ENCODE measurements at places on chromosomes 2 and 18. TPM values are rescaled to one million over a fixed set of nuclear protein-coding genes. Genes with fewer than 3 reads are reported as not detected.

CDH19 gene
- polyA plus RNA-seq = not detected

ASPRV1 gene
- polyA plus RNA-seq = 0.66 TPM

DNA sequence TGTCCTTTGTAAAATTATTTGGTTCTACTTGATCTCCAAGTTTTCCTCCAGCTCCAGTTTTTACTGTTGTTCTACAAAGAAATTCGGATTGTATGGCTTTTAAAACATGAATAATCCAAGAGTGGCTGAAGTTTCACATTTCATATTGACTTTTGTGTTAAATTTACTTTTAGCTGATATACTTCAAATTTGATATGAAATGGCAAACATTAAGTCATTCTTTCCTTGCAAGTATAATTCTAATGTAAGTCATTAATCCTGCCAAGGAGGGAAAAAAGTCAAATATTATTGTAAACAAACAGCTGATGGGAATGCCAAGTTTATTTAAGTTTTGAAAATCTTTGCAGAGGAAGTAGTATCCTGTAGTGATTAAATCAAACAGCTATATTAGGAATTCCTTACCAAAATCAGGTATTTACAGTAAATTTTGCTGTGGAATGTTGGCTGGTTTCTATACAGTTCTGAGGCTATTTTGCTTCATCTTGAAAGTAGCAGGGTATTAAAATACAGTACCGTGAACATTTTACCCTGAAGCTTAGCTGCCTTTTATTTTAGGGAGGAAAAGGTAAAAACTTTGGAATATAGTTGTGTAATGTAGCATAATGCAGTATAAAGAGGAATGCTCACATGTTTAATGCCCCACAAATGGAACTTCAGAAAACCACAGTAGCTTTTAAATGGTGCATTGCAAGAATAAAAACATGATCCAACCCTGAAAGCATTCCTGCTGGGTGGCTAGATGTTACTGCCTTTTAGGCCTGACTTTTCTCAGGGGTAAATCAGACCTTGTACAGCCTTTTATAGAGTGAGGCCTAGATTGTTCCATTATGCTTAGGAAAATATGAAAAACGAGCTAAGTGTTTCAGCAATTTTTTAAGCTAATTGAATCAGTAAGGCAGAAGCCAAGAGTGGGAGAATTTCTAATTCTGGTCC lies 62.7 kb upstream of the NT5C1B start:
- no peaks in the 10 kb centered on the region for H3K36me3 ChIP-seq
- H3K4me3 ChIP-seq = no peak overlapping the region
- no peak for DNase-seq
- H3K27ac ChIP-seq = peak overlapping the region; percentile 47

OTOF gene
- polyA plus RNA-seq = 0.33 TPM

- no peaks in the 10 kb centered on the region for H3K27me3 ChIP-seq
- peak; percentile 82 for DNase-seq
- H3K27ac ChIP-seq = no peak overlapping the region
- H3K4me3 ChIP-seq = no peak overlapping the region
- no peaks in the 10 kb centered on the region for H3K4me1 ChIP-seq
These were observed 131.5 kb downstream of the ATP9B start for GRCh38 chr18:79200546-79201268.

DNA sequence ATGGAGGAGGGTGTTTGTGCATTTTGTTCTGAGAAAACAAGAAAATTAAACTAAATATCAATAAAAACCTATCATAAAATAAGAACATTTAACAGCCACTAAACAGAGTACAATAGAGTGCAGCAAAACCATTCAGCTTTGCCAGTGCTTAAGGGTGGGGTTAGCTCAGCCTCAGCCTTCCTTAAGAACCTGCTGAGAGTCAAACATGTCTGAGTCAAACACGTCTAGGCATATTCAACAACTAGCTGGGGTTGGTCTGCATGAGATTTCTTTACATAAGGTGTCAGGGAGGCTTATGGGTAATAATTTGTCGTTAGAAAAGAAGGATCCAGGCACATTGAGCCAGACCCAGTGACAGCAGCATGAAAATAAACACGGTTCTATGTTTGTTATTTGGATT lies 298.2 kb downstream of the SP3 start:
- no peaks in the 10 kb centered on the region for H3K36me3 ChIP-seq
- DNase-seq = peak; percentile 15
- no peak overlapping the region for H3K4me3 ChIP-seq
- no peak overlapping the region for H3K27ac ChIP-seq

- no peaks in the 10 kb centered on the region for H3K4me1 ChIP-seq
- H3K4me3 ChIP-seq = no peak overlapping the region
- H3K27me3 ChIP-seq = no peaks in the 10 kb centered on the region
- H3K36me3 ChIP-seq = no peaks in the 10 kb centered on the region
- H3K27ac ChIP-seq = no peak overlapping the region
These were observed 22.5 kb upstream of the LRP2 start for GRCh38 chr2:169384816-169385215.

GRCh38 chr18:13440277-13441248 lies 222.0 kb downstream of the LDLRAD4 start:
- no peak overlapping the region for H3K27ac ChIP-seq
- H3K4me3 ChIP-seq = no peak overlapping the region
- no peak for DNase-seq

- no peak overlapping the region for H3K4me3 ChIP-seq
- no peak overlapping the region for H3K27ac ChIP-seq
- no peak for DNase-seq
These were observed 89.4 kb downstream of the GALR1 start for GRCh38 chr18:77339093-77339492.

DNA sequence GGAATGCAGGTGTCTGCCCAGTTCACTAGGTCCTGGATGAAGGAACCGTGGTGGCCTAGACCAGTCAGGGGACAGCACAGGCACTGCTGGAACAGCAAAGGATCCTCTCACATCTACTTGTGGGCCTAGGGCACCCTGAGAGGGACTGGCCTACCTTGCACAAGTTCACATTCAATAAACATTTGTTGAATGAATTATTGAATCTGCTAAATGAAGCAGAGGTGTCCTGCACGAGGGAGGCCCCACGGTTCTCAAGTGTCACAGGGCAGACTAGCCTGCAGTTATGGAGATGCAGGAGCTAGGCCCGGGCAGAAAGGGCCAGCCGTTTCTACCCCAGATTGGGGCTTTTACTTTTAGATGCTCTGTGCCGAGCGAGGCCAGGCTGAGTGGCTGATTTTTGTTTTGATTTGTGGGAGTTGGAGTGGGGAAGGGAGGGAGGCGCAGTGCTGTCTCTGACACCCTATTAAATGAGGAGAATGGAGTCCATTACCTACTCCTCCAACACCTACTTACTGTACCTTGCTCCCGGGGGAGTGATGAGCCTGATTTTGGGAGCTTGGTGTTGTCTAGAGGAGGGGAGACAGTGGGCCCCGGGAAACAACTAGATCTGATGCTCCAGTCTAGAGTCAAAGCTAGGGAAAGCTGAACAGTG lies 18.4 kb downstream of the SH2D6 start:
- H3K27me3 ChIP-seq = no peaks in the 10 kb centered on the region
- peak overlapping the region; percentile 99 for H3K27ac ChIP-seq
- DNase-seq = no peak
- H3K36me3 ChIP-seq = no peaks in the 10 kb centered on the region

DNA sequence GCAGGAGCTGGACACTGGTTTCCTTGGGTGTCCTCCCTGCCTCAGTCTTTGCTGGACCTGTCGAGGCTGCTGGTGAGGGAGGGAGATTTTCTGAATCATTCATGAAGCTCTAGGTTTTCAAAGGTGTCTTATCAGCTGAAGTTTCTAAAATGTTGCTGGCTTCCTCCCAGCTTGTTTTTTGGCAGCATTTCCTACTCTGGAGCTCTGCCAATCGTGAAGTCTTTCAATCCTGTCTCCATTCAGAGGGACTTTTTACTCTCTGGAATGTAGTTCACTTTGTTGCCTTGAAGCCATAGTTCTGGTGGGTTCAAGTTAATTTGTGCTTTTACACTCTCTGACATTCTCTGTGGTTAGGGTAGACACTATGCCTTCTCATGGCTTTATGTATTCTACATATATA lies 23.9 kb downstream of the SNTG2 start:
- H3K27me3 ChIP-seq = peaks cover 2% of the 10 kb centered on the region
- no peak overlapping the region for H3K27ac ChIP-seq
- DNase-seq = no peak
- no peaks in the 10 kb centered on the region for H3K36me3 ChIP-seq

DNA sequence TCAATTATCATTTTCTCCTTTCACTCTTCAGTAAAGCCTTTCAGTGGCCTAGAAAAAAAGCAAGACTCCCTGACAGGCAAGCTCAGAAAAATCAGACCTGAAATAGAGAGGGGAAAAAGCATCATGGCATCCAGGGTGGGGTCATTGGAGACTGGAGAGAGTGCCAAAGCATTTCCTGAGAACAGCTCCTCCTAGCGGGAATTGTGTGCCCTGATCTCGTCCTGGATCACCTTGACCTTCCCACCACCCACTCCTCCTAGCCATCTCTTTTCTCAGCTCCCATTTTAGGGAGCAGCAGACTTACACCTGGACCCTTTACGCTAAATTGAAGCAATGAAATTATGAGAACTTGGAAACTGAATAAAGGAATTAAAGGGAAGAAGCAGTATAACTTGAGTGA lies 176.6 kb downstream of the VWC2L start:
- H3K36me3 ChIP-seq = no peaks in the 10 kb centered on the region
- DNase-seq = peak; percentile 8
- H3K4me1 ChIP-seq = no peaks in the 10 kb centered on the region
- no peak overlapping the region for H3K27ac ChIP-seq

GRCh38 chr18:37383036-37383785 lies 182.4 kb downstream of the CELF4 start:
- no peaks in the 10 kb centered on the region for H3K4me1 ChIP-seq
- no peaks in the 10 kb centered on the region for H3K36me3 ChIP-seq
- H3K4me3 ChIP-seq = no peak overlapping the region

- no peaks in the 10 kb centered on the region for H3K36me3 ChIP-seq
- no peaks in the 10 kb centered on the region for H3K4me1 ChIP-seq
- H3K4me3 ChIP-seq = no peak overlapping the region
- no peak overlapping the region for H3K27ac ChIP-seq
These were observed 136.1 kb upstream of the CHAC2 start for GRCh38 chr2:53631313-53632125.

- H3K4me3 ChIP-seq = peak overlapping the region; percentile 11
- no peak overlapping the region for H3K27ac ChIP-seq
- H3K36me3 ChIP-seq = no peaks in the 10 kb centered on the region
- peak; percentile 21 for DNase-seq
- peaks cover 7% of the 10 kb centered on the region for H3K4me1 ChIP-seq
- peaks cover 72% of the 10 kb centered on the region for H3K27me3 ChIP-seq
These were observed 136.0 kb downstream of the INSIG2 start for GRCh38 chr2:118223992-118224894.

LBX2 gene
- polyA plus RNA-seq = 5.2 TPM

DNA sequence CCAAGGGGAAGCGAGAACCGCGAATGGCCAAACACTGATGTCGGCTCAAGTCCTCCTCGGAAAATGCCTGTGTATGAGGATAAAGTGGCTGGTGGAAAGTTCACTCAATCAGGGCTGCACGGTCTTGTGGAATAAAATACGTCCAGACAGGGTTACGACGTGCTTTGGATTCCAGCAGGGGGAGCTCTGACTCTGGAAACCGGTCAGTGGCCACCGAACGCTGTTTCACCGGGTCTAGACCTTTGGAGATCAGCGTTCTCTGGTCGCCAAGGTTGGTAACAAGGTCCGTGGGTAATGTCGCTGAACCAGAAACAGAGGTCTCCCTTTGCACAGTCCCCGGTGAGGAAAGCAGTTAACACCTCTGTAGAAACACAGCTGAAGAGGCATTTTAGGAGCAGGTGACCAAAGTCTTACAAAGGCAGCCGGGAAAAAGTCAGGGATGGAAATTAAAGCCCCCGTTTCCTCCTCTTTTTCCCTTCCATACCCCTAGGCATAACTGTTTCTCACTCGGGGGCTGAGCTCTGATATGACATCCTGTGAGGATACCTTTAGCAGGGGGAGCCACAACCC lies 47.8 kb downstream of the CDCA7 start:
- no peak overlapping the region for H3K27ac ChIP-seq
- peak; percentile 92 for DNase-seq
- H3K4me1 ChIP-seq = no peaks in the 10 kb centered on the region

SERPINB2 gene
- polyA plus RNA-seq = 0.86 TPM

SKOR2 gene
- polyA plus RNA-seq = not detected

CCDC195 gene
- polyA plus RNA-seq = not detected

DNA sequence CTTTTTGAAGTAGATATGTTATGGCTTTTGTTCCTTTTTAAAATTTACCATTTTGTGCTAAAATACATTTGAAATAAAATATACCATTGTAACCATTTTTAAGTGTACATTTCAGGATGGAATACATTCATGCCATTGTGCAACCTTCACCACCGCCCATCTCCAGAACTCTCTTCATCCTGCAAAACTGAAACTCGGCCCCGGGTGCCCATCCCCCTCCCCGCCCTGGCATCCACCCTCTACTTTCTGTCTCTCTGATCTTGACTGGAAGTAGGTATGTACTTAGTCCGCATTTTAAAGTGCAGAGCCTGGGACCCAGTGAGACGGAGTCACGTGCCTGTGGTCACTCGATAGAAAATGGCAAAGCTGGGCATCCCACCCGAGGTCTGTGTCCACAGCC lies 45.6 kb downstream of the DIPK1C start:
- peaks cover 6% of the 10 kb centered on the region for H3K4me1 ChIP-seq
- H3K4me3 ChIP-seq = no peak overlapping the region
- no peaks in the 10 kb centered on the region for H3K36me3 ChIP-seq
- H3K27me3 ChIP-seq = peaks cover 6% of the 10 kb centered on the region

CHRNG gene
- polyA plus RNA-seq = not detected

FAM161A gene
- polyA plus RNA-seq = 2.1 TPM

- H3K27ac ChIP-seq = no peak overlapping the region
- no peak for DNase-seq
- no peaks in the 10 kb centered on the region for H3K4me1 ChIP-seq
- no peaks in the 10 kb centered on the region for H3K36me3 ChIP-seq
- H3K27me3 ChIP-seq = no peaks in the 10 kb centered on the region
- no peak overlapping the region for H3K4me3 ChIP-seq
These were observed 46.6 kb downstream of the USP40 start for GRCh38 chr2:233519787-233520611.

DNA sequence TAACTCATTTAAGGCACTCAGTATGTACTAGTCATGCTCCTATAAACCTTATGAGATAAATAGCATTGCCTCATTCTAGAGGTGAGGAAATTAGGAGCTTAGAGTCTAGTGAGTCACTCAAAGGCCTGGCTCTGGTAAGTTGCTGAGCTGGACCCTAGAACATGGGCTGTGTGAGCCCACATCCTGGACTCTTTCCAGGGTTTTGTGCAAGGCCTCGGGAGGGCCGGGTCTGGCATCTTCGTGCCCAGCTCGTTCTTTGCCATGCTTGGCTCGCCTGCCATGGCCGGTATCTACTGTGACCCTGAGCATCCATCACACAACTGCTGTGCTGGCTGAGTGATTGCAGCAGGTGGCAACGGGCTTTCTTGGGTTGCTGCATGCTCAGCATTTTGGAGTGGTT lies 168.0 kb downstream of the LPIN1 start:
- H3K4me3 ChIP-seq = no peak overlapping the region
- no peaks in the 10 kb centered on the region for H3K4me1 ChIP-seq
- H3K27me3 ChIP-seq = no peaks in the 10 kb centered on the region
- no peak overlapping the region for H3K27ac ChIP-seq
- H3K36me3 ChIP-seq = no peaks in the 10 kb centered on the region
